ENCODE measurements at places on chromosomes 4 and X.
A peak's percentile ranks its signal among the peaks of the same experiment; 100 is the strongest.

DNA sequence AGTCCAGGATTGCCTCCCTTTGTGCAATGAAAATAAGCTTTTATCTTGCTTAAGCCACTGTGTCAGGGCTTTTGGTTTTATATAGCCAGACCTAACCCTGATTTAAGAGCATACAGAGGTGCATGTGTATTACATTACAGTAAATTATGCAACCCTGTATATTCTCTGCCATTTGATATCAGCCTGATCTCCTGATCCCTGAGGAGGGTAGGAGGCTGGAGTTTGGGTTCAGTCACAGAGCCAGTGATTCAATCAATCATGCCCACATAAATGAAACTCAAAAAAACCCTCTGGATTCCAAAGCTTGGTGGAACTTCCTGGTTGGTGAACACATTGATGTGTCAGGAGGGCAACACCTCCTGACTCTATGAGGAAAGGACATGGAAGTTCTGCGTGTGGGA, 7.3 kb upstream of the KLHL8 start:
- DNase-seq, result no peak

GRCh38 chrX:100379388-100379986, 30.6 kb downstream of the PCDH19 start:
- no peak for DNase-seq

GRCh38 chr4:180664766-180665368, 1578.3 kb upstream of the TENM3 start:
- DNase-seq, result peak; percentile 66

DNA sequence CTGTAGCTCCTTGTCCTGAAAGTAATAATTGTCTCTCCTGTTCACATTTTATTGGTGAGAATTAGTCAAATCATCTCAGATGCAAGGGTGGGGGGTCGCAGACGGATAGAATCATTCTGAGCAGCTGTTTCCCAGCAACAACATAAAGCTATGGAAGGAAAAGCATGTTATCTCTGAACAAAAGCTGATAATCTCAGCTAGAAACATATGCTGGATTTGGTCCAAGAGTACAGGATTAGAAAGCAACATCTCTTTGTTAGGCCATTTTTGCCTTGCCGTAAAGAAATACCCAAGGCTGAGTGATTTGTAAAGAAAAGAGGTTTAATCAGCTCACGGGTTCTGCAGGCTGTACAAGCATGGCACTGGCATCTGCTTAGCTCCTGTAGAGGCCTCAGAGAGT, 472.8 kb upstream of the BOD1L1 start:
- no peak for DNase-seq

GRCh38 chr4:151796106-151796505, 35.3 kb upstream of the GATB start:
- DNase-seq, result no peak

Data from suprapubic skin (tissue), 4 donors.